Purkinje cell (primary cell): ENCODE measurements at places on chromosomes 5 and 9. TPM values are rescaled to one million over a fixed set of nuclear protein-coding genes. Genes with fewer than 3 reads are reported as not detected.

Gene GPR150
- polyA plus RNA-seq = 0.58 TPM in 1 of 2 replicates, not detected in the other

Gene LPAR1
- polyA plus RNA-seq = 4.2 and 7.2 TPM in 2 replicates

Gene C9orf50
- polyA plus RNA-seq = not detected in 2 replicates

Gene QRFP
- polyA plus RNA-seq = not detected in 2 replicates

Gene DIPK1B
- polyA plus RNA-seq = 9.0 and 15.5 TPM in 2 replicates

Gene IL31RA
- polyA plus RNA-seq = not detected in 2 replicates

Gene SLC6A7
- polyA plus RNA-seq = 0.65 TPM in 1 of 2 replicates, not detected in the other

Gene OGN
- polyA plus RNA-seq = 13.1 and 31.8 TPM in 2 replicates

Gene GALT
- 23.9 and 40.7 TPM in 2 replicates for polyA plus RNA-seq

Gene PCDHA6
- 4.0 and 5.4 TPM in 2 replicates for polyA plus RNA-seq

Gene PLAC8L1
- polyA plus RNA-seq = not detected in 2 replicates

Gene SHISAL2B
- polyA plus RNA-seq = not detected in 2 replicates

Gene PTGR1
- polyA plus RNA-seq = 24.6 and 33.5 TPM in 2 replicates

Gene TPPP
- 2.4 and 5.6 TPM in 2 replicates for polyA plus RNA-seq

Gene MLANA
- 0.93 TPM in 1 of 2 replicates, not detected in the other for polyA plus RNA-seq

Gene WDR31
- 0.24 and 2.8 TPM in 2 replicates for polyA plus RNA-seq

Gene C5
- polyA plus RNA-seq = 0.44 and 0.50 TPM in 2 replicates

Gene CERCAM
- 0.14 and 1.6 TPM in 2 replicates for polyA plus RNA-seq

Gene FAM221B
- polyA plus RNA-seq = not detected in 2 replicates

Gene TXNDC8
- polyA plus RNA-seq = not detected in 2 replicates

Gene PCDHA13
- polyA plus RNA-seq = 12.7 and 31.9 TPM in 2 replicates

Gene TNC
- 2.9 and 3.8 TPM in 2 replicates for polyA plus RNA-seq

Gene GABRA6
- 21.2 and 21.4 TPM in 2 replicates for polyA plus RNA-seq

Gene TRIM14
- polyA plus RNA-seq = 0.29 and 0.32 TPM in 2 replicates

Gene LTC4S
- not detected in 2 replicates for polyA plus RNA-seq

Gene LCN1
- not detected in 2 replicates for polyA plus RNA-seq

Gene SLC25A2
- not detected in 2 replicates for polyA plus RNA-seq

Gene AK8
- polyA plus RNA-seq = 0.11 and 0.77 TPM in 2 replicates

Gene MATR3
- polyA plus RNA-seq = 239 and 277 TPM in 2 replicates

Gene PCDHB7
- 0.78 TPM in 1 of 2 replicates, not detected in the other for polyA plus RNA-seq

Gene C9
- 0.08 TPM in 1 of 2 replicates, not detected in the other for polyA plus RNA-seq

Gene INPP5E
- 0.38 and 1.9 TPM in 2 replicates for polyA plus RNA-seq

Gene CAST
- polyA plus RNA-seq = 36.5 and 40.9 TPM in 2 replicates

Gene NPR3
- not detected in 2 replicates for polyA plus RNA-seq

Gene MTREX
- 41.0 and 53.4 TPM in 2 replicates for polyA plus RNA-seq

Gene PCDHB11
- polyA plus RNA-seq = 1.1 and 1.6 TPM in 2 replicates

Gene GABRA1
- polyA plus RNA-seq = 1,009 and 1,123 TPM in 2 replicates

Gene C7
- 0.28 TPM in 1 of 2 replicates, not detected in the other for polyA plus RNA-seq

Gene PRDM9
- polyA plus RNA-seq = not detected in 2 replicates

Gene IFNB1
- not detected in 2 replicates for polyA plus RNA-seq

Gene NR4A3
- 0.76 and 3.0 TPM in 2 replicates for polyA plus RNA-seq

Gene ISL1
- 0.10 TPM in 1 of 2 replicates, not detected in the other for polyA plus RNA-seq

Gene PRR16
- 0.25 TPM in 1 of 2 replicates, not detected in the other for polyA plus RNA-seq

Gene WNT8A
- not detected in 2 replicates for polyA plus RNA-seq

Gene C5orf63
- polyA plus RNA-seq = 28.9 and 30.4 TPM in 2 replicates

Gene TXN
- 669 and 742 TPM in 2 replicates for polyA plus RNA-seq

Gene FSTL4
- polyA plus RNA-seq = 174 and 193 TPM in 2 replicates

Gene POU5F2
- polyA plus RNA-seq = 0.14 and 0.31 TPM in 2 replicates

Gene FOXD4L5
- not detected in 2 replicates for polyA plus RNA-seq

Gene TMEM174
- polyA plus RNA-seq = not detected in 2 replicates

Gene PCDHA1
- 5.3 and 10.1 TPM in 2 replicates for polyA plus RNA-seq

Gene ARID3C
- not detected in 2 replicates for polyA plus RNA-seq

Gene ADAMTSL2
- 0.52 TPM in 1 of 2 replicates, not detected in the other for polyA plus RNA-seq

Gene IDNK
- 7.5 and 10.2 TPM in 2 replicates for polyA plus RNA-seq

Gene SPINK5
- polyA plus RNA-seq = 0.23 TPM in 1 of 2 replicates, not detected in the other

Gene LAMC3
- not detected in 2 replicates for polyA plus RNA-seq

Gene DMGDH
- 0.10 and 0.48 TPM in 2 replicates for polyA plus RNA-seq

Gene SLC27A4
- 10.0 and 14.7 TPM in 2 replicates for polyA plus RNA-seq

Gene NUTM2F
- polyA plus RNA-seq = not detected in 2 replicates
